ENCODE measurements at places on chromosomes 12 and 14. TPM values are rescaled to one million over a fixed set of nuclear protein-coding genes. Genes with fewer than 3 reads are reported as not detected.

DNA sequence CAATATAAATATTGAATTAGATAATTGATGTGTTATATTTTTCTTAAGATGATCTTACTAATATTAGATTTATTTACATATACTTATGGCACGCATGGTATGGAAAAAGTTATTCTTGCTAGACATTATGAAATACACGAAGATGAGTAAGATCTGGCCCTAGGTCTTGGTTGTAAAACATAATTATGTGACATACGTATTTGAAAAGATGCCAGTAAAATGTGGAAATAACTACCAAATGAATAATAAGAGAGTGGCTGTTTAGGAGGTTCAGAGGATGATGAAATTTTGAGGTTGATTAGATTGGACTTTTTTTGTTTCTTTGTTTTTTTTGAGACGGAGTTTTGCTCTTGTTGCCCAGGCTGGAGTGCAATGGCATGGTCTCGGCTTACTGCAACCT lies 41.3 kb downstream of the FANCM start:
- H3K27ac ChIP-seq, result peak overlapping the region; percentile 67
- peak; percentile 91 for DNase-seq
- H3K36me3 ChIP-seq, result no peaks in the 10 kb centered on the region
- no peaks in the 10 kb centered on the region for H3K27me3 ChIP-seq
- peak overlapping the region; percentile 29 for H3K4me3 ChIP-seq

- H3K36me3 ChIP-seq, result no peaks in the 10 kb centered on the region
- DNase-seq, result no peak
- no peak overlapping the region for H3K4me3 ChIP-seq
- H3K4me1 ChIP-seq, result peaks cover 32% of the 10 kb centered on the region
Observed at GRCh38 chr12:80196419-80196818, 97.1 kb downstream of the OTOGL start.

DNA sequence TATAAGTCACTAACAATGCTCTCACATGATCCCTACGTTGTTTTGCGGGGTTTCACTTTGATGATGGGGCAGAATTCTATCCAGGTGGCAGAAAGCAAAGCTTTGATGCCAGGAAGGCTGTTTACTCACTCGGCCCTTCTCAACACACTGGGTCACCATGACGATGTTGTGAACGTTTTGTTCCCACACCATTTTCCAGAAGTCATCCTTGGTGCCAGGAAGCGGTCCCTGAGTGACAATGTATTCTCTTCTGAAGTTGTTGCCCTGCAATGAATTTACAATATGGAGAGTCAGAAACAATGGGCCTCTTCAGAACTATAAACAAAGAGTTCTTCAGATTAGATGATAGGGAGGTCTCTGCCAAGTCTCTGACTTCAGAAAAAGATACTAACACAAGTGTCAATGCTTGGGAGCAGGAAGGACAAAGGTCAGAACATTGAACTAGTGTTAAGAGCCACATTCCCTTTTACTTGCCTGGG lies 101.3 kb downstream of the PTPRB start:
- no peak overlapping the region for H3K4me3 ChIP-seq
- H3K27me3 ChIP-seq, result no peaks in the 10 kb centered on the region
- no peak for DNase-seq
- peaks cover 8% of the 10 kb centered on the region for H3K4me1 ChIP-seq

DNA sequence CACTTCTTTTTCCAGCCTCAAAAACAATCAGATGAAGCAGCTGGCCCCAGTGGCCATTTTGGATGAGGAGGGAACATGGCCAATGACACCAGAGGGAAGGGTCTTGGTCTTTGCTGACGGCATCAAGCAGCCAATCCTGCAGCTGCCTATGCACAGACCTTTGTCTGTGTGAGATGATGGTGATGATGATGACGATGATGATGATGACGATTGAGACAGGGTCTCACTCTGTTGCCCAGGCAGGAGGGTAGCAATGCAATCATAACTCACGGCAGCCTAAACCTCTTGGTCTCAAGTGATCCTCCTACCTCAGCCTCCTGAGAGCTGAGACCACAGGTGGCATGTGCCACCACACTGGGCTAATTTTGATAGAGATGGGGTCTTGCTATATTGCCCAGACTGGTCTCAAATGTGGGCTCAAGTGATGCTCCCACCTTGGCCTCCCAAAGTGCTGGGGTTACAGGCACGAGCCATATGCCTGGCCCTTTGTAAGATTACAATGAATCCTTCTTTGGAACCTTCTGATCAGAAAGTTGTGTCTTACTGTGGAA lies 26.5 kb upstream of the NCOR2 start:
- no peak overlapping the region for H3K27ac ChIP-seq
- peaks cover 11% of the 10 kb centered on the region for H3K36me3 ChIP-seq
- no peak overlapping the region for H3K4me3 ChIP-seq
- peaks cover 18% of the 10 kb centered on the region for H3K27me3 ChIP-seq
- H3K4me1 ChIP-seq, result peaks cover 37% of the 10 kb centered on the region
- no peak for DNase-seq

STAC3 gene
- 0.55 TPM for total RNA-seq

LMO3 gene
- not detected for total RNA-seq

GPX2 gene
- total RNA-seq, result not detected
